ENCODE measurements at places on chromosomes 7 and 10.

- DNase-seq: no peak
These were observed 62.0 kb downstream of the BBS9 start for GRCh38 chr7:33191340-33191739.

DNA sequence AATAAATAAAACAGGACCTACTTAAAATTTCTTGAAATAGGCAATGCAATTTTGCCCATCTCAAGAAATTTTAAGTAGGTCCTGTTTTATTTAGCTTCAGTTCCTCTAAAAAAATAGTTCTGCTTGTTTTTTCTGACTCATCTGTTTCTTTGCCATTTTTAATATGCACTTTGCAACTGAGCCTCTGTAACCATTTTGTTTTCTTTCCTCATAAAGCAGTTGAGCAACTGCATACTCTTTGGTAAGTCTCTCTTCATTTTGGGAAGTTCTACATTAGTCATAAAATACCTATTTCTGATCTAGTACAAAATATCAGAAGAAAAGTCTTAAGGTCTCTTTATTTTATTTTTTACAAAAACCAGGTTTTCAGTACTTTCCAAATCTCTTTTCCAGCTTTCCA lies 18.0 kb downstream of the TAS2R40 start:
- DNase-seq: no peak

GRCh38 chr10:77290528-77291155 lies 347.0 kb downstream of the KCNMA1 start:
- DNase-seq: no peak

- no peak for DNase-seq
These were observed 48.7 kb downstream of the CREB3L2 start for GRCh38 chr7:137953043-137953664.

GRCh38 chr7:33591490-33591889 lies 313.8 kb upstream of the BMPER start:
- DNase-seq: no peak

GRCh38 chr7:156014201-156014600 lies 201.9 kb upstream of the SHH start:
- DNase-seq: no peak

DNA sequence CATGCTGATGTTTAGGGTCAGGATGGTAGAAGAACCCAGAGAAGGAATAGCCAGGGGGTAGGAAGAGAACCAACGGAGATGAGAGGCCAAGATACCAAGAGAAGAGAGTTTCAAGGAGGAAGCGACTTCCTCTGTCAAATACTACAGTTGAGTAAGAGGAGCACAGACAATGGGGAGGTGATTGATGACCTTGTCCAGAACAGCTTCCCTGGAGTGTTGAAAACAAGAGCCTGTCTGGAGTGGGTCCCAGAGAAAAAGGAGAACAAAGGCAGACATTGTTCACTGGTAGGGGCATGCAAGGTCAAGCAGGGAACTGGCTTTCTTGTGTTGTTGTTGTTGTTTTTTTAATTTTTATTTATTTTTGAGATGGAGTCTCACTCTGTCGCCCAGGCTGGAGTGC lies 9.6 kb upstream of the TRIM56 start:
- DNase-seq: no peak
